ENCODE measurements at places on chromosomes 3 and 15.

- DNase-seq, result no peak
Observed at GRCh38 chr3:197353867-197354567, 55.6 kb upstream of the DLG1 start.

DNA sequence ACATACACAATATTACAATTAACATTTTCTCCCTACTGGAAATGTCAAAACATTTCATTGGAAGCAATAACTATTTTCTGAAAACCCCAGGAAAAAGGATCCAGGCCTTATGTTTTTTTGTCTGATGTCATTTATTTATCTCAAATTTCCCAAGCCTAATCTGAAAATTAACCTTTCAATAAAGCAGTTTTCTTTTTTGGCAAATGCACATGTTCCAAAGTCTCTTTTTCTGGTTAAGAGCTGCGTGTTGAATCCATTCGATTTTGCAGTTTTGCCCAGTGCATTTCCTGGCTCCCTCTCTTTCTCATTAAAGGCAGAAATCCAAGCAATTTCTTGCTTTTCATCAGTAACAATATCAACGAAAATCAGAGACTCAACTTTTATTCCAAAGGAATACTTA lies 222.3 kb downstream of the NR1D2 start:
- no peak for DNase-seq

GRCh38 chr3:60948488-60948887 lies 302.8 kb downstream of the FHIT start:
- DNase-seq, result no peak

DNA sequence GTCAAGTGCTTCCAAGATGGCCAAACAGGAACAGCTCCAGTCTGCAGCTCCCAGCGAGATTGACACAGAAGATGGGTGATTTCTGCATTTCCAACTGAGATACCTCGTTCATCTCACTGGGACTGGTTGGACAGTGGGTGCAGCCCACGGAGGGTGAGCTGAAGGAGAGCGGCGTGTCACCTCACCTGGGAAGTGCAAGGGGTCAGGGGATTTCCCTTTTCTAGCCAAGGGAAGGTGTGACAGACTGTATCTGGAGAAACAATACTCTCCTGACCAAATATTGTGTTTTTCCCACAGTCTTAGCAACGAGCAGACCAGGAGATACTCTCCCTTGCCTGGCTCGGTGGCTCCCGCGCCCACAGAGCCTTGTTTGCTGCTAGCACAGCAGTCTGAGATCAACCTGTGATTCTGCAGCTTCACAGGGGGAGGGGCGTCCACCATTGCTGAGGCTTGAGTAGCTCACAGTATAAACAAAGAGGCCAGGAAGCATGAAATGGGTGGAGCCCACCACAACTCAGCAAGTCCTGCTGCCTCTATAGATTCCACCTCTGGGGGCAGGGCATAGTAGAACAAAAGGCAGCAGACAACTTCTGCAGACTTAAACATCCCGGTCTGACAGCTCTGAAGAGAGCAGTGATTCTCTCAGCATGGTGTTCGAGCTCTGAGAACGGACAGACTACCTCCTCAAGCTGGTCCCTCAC lies 293.5 kb upstream of the SUCLG2 start:
- no peak for DNase-seq

GRCh38 chr15:59105854-59106253 lies 908 bp downstream of the CCNB2 start:
- peak; percentile 27 for DNase-seq

DNA sequence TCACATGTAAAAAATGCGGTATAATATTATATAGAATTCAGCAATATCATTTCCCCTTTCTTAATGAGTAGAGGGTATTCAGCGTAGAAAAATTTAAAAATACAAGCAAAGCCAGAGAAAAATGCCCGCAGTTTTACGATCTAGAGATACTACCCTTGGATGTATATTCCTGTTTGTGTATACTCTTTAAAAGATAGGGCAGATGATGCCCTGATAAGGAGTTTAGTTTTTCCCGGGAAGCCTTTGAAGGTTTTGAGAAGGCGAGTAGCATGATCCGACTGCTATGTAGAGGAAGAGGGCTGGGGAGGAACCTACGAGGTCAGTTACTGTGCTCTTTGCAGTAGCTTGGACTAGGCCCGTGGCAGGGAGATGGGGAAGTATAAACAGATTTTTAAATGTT lies 1.2 kb downstream of the YEATS2 start:
- no peak for DNase-seq

DNA sequence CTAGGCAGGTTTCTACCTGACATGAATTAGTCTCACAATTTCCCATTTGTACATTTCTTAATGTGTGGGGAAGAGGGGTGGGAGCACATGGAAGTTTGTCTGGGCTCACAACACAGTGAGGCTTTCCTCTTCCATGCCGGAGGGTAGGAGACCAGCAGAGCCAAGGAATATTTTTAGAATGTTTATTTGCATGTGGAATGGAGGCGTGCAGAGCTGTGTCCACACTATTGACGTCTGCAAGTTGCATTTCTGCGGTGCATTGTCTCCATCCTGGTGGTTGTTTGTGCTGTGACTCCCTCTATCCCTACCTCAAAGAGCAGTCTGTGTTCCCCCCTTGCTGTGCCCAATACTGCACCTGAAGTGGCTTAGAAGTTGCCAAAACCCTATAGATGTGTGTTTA lies 103.1 kb upstream of the LRTM1 start:
- no peak for DNase-seq

- DNase-seq, result no peak
Observed at GRCh38 chr15:89379818-89380217, 45.2 kb upstream of the POLG start.

- DNase-seq, result no peak
Observed at GRCh38 chr3:150868282-150868681, 37.0 kb downstream of the MINDY4B start.

GRCh38 chr3:165523801-165524200 lies 313.4 kb downstream of the BCHE start:
- no peak for DNase-seq

GRCh38 chr3:136251511-136251910 lies 1.4 kb downstream of the PCCB start:
- DNase-seq, result peak; percentile 24

- peak; percentile 43 for DNase-seq
Observed at GRCh38 chr3:129184396-129184657, 631 bp upstream of the CNBP start.

DNA sequence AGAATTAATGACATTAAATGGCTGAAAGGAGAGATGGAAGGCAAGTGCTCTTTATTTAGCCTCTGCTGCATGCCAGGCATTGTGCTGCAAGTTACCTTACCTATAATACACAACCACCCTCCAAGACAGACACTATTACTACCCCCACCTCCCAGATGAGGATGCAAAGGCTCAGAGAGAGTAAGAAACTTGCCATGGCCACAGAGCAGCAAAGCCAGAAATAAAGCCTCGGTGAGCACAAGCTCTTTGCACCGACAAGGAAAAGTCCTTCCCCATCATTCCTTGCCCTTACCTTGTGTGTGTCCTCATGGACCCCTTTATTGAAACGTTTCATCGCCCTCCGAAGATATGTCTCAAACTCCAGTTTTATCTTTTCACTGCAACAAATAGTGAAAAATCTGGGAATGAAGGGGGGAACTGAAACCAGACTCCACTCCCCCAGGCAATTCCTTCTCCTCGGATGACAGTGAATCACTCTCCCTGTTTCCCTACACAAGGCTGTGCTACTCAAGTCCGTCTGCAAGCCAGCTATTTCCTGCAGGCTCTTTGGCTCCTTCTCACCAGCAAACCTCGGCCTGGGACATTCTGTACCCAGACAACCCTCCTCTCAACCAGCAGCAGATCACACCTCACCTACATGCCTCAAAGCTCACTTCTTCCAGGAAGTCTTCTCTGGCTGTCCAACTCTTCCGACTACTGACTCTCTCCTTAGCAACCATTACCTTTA lies 11.4 kb downstream of the XPC start:
- DNase-seq, result no peak

DNA sequence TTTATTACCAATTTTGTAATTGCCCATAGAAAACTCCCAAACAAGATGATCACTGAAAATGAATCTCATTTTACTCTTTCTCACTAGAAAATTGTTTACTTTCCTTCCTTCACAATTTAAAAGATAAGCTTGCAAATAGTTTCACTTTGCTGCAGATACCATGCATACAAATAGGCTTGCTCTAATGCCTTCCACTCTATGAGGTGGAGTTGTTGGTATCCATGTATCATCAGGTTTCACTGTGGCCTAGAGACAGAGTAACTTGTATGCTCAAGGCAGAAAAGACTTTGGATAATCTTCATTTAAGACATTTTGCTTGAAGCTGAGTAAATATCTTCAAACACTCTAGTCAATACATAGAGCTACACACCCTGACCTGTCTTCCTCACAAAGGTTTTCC lies 60.8 kb downstream of the RYK start:
- no peak for DNase-seq

- DNase-seq, result no peak
Observed at GRCh38 chr3:28590216-28590615, 241.6 kb upstream of the AZI2 start.

DNA sequence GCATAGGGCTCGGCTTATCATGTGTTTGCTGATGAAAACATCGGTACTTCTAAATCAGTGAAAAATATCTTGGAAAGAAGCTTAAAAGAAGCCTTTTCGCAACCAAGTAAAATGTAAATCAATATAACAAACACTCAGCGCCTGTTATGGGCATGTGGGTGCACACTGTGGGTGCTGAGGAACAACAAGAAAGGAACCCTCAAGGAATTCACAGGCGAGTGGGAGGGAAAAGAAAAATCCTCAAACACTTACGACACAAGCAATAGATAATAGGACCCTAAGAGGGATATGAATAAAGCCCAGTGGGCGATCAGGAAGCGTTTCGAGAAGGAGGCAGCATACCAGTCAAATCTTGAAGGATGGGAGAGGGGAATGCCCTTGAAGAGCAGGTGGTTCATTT lies 21.9 kb downstream of the GLDN start:
- DNase-seq, result no peak

- no peak for DNase-seq
Observed at GRCh38 chr3:127065561-127066290, 82.8 kb downstream of the PLXNA1 start.

DNA sequence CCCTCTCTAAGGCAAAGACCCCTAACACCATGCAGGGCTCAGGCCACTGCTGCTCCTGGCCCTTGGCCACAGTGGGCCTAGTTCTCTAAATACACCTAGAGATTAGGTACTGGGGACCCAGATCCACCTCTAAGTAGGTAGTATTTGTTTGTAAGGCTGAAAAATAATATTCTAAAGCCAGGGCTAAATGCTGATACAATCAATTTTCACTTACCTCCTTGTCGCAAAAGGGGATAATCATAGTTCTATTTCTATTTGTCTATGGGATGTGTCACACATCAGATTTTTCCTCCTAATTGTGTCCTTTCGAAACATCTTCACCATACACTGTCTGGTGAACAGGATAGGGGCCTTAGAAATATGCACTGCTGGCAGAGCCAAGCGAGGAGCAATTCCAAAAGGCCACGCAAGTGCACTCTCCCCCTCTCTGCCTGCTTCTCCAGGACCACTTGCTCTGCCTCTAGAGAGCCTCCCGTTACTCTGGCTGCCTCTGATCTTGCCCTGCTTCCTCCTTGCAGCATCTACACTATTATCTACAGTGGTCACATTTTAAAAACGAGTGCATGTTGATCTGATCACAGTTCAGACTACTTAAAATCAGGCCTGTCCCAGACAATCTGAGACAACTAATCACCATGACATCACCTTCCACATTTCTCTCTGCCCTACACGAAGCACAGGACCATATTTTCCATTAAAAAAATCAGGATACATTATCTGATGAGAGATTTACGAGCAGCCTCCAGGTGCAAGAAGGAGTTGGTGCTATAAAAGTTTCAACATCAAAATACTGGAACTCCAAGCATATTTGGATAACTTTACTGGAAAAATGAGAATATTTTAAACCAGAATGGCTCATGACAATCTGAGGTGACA lies 115.4 kb downstream of the MYLK start:
- DNase-seq, result no peak

DNA sequence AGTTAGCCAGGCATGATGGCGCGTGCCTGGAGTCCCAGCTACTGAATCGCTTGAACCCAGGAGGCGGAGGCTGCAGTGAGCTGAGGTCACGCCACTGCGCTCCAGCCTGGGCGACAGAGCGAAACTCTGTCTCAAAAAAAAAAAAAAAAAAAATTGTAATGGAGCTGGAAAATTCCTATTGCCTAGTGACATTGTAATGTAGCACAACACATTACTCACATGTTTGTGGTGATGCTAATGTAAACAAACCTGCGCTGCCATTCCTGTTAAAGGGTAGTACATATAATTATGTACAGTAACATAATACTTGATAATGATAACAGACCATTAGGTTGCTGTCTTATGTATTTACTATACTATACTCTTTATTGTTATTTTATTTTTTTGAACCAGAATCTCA lies 39.1 kb downstream of the KNL1 start:
- no peak for DNase-seq

DNA sequence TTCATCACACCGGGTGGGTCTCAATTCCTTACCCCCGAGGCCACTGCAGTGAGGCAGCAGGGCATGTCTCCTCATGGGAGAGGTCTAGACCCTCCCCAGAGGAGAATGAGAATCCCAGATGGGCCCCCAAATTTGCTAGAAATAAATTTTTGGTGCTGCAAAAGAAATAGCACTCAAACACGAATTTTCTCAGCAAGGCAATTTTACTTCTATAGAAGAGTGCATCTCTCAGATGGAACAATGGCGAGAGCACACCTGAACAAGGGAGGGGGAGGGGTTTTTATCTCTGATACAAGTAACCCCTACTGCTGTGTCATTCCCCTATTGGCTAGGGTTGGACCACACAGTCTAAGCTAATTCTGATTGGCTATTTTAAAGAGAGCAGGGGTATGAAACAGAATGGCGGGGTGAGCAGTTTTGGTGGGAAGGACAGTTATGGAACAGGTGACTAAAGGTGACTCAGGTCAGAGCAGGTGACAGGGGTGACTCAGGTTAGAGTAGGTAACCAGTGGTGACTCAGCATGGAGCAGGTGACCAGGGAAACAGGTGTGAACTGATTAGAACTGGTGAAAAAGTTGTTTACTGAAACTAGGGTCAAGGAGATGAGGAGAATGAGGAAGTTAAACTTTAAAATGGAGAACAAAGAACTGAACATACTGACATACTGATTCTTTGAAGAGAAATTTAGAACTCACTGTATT lies 93.0 kb upstream of the WNT7A start:
- DNase-seq, result no peak

GRCh38 chr3:106792716-106793115 lies 584.5 kb upstream of the CCDC54 start:
- DNase-seq, result no peak

- DNase-seq, result no peak
Observed at GRCh38 chr3:24640330-24640877, 145.8 kb upstream of the THRB start.

- DNase-seq, result no peak
Observed at GRCh38 chr3:24929521-24929920, 434.9 kb upstream of the THRB start.

DNA sequence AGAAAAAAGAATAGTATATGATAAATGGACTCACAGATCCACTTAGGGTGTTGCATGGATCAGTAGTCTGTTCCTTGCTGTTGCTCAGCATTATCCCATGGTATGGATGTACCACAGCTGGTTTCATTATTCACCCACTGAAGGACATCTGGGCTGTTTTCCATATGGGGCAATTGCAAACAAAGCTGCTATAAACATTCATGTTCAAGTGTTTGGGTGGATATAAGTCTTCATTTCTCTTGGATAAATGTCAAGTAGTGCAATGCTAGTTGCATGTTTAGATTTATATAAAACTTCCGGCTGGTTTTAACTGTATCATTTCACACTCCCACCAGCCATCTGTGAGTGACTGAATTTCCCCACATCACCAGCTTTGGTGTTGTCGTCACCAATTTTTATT lies 137.7 kb downstream of the ASB7 start:
- no peak for DNase-seq
